Thoracic aorta (tissue), 2 donors: ENCODE measurements at places on chromosomes 12 and 14. TPM values are rescaled to one million over a fixed set of nuclear protein-coding genes. Genes with fewer than 3 reads are reported as not detected.
A peak's percentile ranks its signal among the peaks of the same experiment; 100 is the strongest.

HRK gene
- not detected for total RNA-seq

ACYP1 gene
- 4.9 TPM for total RNA-seq

LBHD2 gene
- total RNA-seq, result not detected

ADAMTS20 gene
- not detected for total RNA-seq

GRCh38 chr12:24138041-24138440 is 188.6 kb upstream of the SOX5 start:
- no peak for DNase-seq
- H3K27ac ChIP-seq, result no peak overlapping the region

GRCh38 chr12:110563702-110564470 is 19.2 kb downstream of the PPTC7 start:
- no peaks in the 10 kb centered on the region for H3K36me3 ChIP-seq
- H3K27ac ChIP-seq, result no peak overlapping the region
- H3K27me3 ChIP-seq, result no peaks in the 10 kb centered on the region
- no peak overlapping the region for H3K4me3 ChIP-seq
- peaks cover 11% of the 10 kb centered on the region for H3K4me1 ChIP-seq
- DNase-seq, result no peak

GRCh38 chr12:11576104-11576503 is 73.4 kb upstream of the ETV6 start:
- H3K4me1 ChIP-seq, result peaks cover 23% of the 10 kb centered on the region
- H3K4me3 ChIP-seq, result no peak overlapping the region
- H3K36me3 ChIP-seq, result no peaks in the 10 kb centered on the region
- H3K27ac ChIP-seq, result no peak overlapping the region

DNA sequence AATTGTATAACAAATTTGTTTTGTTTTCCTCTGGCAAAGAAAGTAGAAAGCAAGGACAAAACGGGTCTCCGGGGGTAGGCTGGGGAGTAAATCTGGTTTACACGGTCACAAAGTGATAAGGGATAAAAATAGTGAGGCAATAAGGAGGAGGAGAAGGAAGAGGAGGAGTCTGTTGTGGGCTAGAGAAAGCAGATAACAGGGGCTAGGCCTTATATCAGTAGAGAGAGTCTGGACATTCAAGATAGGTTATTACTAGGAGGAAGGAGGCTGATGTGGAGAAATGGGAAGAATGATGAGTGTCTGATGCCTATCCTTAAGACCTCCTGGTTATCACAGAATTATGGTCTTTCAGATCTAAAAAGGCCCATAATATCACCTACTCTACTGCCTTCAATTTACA is 83.2 kb upstream of the SSTR1 start:
- no peaks in the 10 kb centered on the region for H3K27me3 ChIP-seq
- no peak overlapping the region for H3K27ac ChIP-seq
- no peaks in the 10 kb centered on the region for H3K4me1 ChIP-seq

DNA sequence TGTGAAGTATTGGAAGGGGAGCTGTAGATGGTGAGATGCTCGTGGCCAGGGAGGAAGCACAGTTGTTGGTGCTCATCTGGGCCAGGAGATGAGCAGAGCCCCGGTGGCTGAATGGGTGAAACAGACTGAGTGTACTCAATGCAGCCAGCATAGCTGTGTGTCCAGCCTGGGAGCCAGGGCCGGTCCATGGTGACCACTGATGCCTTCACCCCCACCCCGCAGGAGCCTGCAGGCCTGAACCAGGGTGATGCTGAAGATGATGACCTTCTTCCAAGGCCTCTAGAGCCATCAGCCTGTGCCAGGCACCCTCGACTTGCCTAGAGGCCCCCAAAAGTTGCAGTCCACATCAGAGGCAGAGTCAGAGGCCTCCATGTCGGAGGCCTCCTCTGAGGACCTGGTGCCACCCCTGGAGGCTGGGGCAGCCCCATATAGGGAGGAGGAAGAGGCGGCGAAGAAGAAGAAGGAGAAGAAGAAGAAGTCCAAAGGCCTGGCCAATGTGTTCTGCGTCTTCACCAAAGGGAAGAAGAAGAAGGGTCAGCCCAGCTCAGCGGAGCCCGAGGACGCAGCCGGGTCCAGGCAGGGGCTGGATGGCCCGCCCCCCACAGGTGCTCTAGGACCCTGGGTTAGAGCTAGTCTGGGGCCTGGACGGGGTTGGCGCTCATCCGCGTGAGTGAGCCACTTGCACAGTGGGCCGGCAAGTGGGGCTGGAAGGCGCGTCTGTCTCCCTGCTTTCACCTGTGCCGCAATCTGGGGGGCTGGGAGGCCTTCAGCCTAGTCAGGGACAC is 3.0 kb downstream of the TNFAIP2 start:
- H3K27ac ChIP-seq, result no peak overlapping the region
- peak overlapping the region; percentile 50 for H3K4me3 ChIP-seq
- DNase-seq, result no peak
- no peaks in the 10 kb centered on the region for H3K27me3 ChIP-seq
- H3K4me1 ChIP-seq, result peaks cover 12% of the 10 kb centered on the region

DNA sequence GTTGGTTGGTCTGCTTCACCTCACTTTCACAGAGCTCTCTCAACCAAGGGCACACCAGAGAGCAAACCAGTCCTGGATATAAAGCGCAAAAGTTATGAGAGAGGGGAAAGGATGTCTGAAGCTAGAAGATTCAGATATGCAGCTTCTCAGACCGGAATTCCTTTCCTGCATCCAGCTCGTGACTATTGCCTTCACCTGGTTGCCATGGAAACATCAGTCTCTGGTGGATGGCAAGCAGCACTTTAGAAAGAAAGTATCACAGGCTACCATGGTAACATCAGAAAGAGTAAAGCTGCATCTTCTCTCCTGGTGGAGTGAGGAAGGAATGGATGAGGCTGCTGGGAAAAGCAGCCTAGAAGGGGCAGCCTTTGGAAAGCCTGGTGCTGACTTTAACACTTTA is 13.7 kb downstream of the REM2 start:
- H3K36me3 ChIP-seq, result peaks cover 15% of the 10 kb centered on the region
- H3K4me3 ChIP-seq, result no peak overlapping the region
- no peak overlapping the region for H3K27ac ChIP-seq
- DNase-seq, result no peak
- no peaks in the 10 kb centered on the region for H3K27me3 ChIP-seq
